Activated T-cell treated with anti-CD3 and anti-CD28 coated beads, Interleukin-2, amount 50 U/mL, for 72 hours (primary cell): ENCODE measurements at places on chromosomes 6 and 20.

GRCh38 chr20:8568075-8568474 lies 436.0 kb downstream of the PLCB1 start:
- no peak for DNase-seq

DNA sequence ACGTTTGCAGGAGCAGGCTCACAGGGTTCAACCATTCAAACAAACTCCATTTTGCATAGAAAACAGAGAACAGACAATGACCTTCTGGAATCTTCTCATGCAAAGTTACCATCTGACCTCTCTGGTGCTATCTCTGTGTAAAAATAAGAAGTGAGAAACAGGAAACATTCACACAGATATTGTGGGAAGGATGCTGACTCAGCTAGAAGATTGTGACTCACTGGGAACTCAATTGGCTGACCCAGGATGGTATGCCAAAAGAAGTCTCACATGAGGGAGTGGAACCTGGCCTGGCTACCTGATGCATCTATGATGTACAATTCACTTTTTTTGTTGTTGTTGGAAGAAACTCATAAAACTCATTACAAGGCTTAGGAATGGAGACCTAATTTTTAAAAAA lies 61.1 kb upstream of the TBX18 start:
- DNase-seq = no peak

DNA sequence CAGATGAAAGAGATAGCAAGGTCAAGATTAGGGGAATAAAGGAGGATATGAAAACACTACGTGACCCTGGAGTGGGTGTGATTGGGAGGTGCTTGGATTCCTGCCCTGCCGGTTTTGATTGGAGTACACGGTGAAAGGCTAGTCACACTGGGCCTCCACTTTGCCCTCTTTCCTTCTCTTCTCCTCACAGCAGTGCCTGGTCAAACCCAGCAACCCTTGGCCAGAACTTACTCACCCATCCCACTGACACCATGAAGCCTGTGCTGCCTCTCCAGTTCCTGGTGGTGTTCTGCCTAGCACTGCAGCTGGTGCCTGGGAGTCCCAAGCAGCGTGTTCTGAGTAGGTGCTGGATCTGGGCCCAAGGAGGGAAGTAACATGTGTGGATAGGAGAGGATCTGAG lies at the start of gene WFDC13:
WFDC13 (plus strand) TSS at position 166 of the 400 bp plus-strand sequence; CDS start at position 252, 86 bp downstream.
- DNase-seq = no peak

DNA sequence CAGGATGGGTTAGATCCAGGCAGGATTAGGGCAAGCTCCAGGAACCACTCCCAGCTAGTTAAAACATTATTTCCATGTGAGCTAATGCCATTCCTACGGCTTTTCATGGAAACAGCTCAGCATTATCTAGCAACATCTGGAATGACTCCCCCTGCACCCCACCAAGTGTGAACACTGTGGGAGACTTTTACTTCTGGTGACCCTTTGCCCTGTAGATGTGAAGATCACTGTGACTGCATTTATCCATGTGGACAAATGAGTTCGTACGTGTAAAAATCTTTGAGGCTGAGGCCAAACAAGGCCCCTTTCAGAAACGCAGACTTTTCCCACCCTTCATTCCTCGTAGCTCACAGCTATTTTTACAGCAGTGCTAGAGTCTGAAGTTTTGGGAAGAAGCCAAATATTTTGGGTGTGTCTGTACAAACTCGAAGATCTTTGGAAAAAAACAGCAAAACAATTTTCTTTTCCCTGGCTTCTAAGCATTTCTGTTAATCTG lies 221.8 kb upstream of the SOX4 start:
- DNase-seq = no peak

DNA sequence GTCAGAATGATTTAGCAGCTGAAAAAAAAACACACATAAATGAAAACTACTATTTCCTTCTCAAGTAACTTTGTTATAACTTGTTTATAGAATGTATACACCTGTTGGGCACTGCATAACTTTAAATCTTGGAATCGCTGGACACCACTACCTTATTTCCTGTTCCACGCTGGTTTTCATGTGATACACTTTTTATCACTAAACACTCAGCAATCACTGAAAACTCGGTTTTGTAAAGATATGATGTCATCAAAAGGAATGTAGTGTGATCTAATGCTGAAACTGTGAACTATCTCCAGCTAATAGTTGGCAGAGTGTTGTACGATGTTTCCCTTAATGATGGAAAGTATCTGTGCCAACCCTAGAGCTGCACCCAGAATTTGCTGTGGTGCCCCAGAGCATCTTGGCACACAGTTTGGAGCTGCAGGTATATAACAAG lies 127.9 kb downstream of the BACH2 start:
- DNase-seq = no peak

DNA sequence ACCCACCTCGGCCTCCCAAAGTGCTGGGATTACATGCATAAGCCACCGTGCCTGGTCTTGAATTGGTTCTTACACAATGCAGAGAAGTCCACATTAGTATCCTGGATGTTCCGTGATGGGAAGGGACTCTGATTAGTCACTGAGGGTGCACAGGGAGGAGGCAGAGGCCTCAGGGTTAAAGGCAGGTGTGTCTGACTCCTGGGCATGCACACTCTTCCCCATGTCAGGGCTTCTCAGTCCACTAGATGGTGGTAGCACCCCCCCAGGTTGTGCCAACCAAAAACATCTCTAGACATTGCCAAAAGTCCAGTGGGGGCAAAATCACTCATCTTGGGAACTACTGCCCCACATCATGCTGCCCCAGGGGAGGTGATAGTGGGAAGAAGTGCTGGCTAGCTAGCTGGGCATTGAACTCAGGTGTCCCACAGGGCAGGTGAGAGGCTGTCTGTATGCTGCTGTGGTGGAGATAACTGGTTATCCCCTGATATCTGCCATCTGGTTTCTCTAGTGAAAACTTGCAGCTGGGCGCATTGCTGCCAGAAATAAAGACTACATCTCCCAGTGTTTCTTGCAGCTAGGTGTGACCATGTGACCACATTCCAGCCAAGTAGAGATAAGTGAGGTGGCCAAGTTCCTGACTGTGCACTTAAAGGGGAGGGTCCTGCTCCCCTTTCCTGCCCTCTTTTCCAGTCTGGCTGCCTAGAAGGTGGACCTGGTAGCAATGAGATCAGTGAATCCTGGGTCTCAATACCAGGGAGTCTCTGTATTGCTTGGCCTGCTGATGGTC lies 8.4 kb upstream of the NSFL1C start:
- no peak for DNase-seq

DNA sequence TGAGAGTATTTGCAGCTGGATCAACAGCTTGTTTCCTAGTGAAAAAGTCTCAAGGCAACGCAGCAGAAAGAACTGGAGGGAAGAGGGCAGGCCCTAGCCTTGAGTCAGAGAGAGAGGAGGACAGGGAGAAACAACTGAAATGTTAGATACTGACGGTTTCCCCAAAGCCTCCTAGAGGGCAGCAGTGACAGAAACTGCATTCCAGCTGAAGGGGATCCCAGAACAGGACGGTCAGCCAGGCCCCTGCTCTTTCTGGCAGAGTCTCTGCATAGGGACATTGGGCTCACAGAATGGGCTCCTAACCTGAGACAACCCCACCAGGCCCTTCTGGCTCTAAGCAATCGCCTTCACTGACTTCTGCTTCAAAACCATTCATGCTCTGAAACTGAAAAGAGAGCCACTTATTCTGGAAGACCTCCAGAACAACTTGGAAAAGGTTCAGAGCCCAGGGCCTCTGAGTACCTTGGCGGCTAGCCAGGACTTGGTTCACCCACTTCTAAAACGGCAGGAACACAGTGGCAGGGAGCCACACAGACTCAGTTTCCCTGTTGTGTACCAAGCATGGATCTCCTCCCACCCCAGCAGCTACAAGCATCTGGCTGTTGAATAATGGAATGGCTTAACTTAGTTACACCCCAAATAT lies 72.9 kb downstream of the PSMB1 start:
- no peak for DNase-seq

DNA sequence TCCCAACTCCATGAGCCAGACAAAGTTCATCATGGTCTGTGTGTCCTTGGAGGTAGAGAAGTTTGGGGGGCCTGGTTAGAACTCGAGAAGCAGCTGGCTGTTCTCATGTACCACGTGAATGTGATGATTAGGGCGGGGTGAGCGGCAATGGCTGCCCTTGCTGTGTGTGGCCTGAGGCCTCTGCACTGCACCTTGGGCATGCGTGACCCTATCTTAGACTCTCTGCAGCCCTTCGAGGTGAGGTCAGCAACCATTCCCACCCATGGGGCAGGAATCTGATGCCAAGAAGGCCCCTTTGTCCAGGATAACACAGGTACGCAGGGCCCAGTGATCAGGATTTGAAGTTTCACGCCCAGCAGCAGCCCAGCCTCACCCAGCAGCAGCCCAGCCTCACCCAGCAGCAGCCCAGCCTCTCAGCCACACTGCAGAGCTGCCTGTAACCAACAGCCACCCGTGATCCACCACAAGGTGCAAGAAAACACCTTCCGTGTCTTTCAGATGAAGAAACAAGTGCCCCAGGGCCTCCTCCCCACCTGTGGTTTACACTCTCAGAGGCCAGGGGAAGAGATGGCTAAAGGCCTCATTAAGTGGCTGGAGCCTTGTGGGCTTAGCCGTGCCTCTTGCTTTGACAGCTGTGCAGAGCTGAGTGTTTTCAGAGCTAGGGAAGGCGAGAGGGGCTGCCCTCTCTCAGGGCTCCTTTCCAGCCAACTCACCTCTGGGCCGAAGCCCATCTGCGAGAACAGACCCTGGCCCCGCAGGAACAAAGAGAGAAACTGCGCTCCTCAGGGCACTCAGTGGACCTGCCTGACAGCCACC lies 195.2 kb upstream of the CDH4 start:
- no peak for DNase-seq

DNA sequence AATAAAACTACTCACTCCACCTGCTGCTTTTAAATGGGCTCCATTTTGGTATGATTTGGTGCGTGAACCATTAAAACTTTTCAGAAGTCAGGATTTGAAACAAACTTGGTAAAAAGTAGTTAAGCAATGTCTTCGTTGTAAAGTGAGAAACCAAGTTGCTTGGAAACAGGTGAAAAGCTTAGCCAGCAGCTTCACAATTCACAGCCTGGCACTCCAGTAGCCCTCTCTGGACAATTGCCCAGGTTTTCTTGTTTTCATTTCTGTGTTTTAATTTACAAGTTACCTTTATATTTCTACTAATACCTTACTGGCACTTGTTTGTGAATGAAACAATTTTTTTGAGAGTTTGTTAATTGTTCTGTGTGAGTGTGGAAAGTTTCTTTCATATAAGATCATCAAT lies 12.8 kb downstream of the NT5E start:
- DNase-seq = no peak

- no peak for DNase-seq
These were observed 209.9 kb upstream of the SLC35B3 start for GRCh38 chr6:8645212-8645611.

- no peak for DNase-seq
These were observed 78.3 kb downstream of the TRAM2 start for GRCh38 chr6:52498538-52499017.

- DNase-seq = no peak
These were observed 88.4 kb downstream of the SGK1 start for GRCh38 chr6:134229520-134229919.

DNA sequence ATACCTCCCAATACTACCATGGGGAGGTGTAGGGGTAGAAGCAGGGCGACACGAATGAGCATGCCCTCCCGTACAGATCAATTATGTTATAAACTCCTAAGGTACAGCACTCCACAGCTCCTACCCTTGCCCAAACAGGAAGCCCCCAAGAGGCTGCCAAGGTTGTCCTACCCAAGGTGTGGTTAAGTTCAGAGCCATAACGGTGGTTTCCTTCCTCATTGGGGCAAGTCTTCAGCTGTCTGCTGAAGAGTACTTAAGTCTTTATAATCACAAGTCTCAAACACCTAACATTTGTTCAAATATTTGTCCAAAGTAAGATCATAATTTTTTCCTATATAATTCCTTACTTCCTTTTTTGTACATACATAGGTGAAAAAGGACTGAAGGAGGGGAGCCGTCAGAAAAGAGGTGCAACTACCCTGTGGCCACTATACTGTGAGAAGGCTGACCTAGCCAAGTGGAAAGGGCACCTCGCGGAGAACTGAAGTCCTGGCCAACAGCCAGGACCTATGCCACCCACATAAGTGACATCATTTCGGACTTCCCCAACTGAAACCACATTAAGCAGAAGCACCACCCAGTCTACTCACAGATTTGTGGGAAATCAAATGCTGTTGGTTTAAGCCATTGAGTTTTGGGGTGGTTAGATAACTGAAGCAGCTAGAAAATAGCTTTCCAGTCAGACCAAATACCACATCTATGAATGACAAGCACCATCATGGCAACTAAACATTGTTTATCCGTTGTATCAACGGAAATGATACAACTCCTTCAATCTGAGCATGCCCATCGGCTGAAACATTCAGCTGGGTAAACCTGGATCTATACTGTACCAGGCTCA lies 2.9 kb upstream of the RAB22A start:
- DNase-seq = peak; percentile 81

DNA sequence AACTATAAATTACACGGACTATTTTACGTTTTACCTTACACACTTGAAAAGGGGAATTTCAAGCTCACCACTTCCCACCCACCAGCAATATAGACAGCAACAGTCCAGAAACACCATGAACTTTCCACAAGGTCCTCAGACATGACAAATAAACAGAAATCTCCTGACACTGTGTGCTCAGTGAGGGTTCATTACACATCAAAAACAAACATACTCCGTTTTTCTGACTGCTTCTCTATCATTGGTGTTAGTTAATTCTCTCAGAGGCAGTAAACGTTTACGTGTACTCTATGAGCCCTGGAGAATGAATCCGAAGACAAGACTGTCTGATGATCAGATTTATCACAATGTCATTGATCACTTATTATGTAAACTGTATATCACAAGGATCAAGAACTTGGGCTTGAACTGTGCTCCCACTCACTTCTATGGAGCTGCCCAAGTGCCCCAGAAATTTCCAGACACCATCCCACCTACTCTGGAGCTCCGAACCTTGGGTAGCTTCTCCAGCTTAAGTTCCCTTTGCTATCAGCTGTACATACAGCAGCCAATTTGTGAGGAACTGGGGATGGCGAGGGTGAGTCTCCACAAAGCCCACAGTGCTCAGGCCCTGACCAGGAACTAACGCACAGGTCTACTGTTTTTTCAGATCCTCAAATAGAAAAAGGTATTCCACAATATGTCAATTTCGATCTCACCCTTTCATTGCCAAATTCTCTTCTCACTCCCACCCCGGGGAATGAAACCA lies 86.0 kb downstream of the ALDH8A1 start:
- DNase-seq = no peak

DNA sequence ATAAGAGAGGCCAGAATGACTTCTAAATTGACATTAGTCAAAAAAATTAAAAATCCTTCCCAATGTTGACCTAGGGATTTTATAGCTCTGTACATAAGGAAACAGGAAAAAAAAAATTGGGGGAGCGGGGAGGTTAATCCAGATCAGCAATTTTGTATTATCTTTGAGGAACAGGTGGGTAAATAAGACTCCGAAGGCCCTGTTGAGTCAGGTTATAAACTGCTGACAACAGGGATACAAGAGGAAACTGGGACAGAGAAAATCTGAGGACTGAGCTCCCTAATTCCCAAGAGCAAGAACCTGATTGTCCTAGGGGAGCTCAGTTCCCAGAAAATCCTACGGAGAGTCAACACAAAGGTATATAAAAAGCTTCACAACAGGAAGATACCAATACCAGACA lies 26.8 kb upstream of the CRIP3 start:
- DNase-seq = no peak
